ENCODE measurements at places on chromosomes 1 and 21.

GRCh38 chr1:208161656-208162375 is 82.4 kb downstream of the PLXNA2 start:
- no peak for DNase-seq

DNA sequence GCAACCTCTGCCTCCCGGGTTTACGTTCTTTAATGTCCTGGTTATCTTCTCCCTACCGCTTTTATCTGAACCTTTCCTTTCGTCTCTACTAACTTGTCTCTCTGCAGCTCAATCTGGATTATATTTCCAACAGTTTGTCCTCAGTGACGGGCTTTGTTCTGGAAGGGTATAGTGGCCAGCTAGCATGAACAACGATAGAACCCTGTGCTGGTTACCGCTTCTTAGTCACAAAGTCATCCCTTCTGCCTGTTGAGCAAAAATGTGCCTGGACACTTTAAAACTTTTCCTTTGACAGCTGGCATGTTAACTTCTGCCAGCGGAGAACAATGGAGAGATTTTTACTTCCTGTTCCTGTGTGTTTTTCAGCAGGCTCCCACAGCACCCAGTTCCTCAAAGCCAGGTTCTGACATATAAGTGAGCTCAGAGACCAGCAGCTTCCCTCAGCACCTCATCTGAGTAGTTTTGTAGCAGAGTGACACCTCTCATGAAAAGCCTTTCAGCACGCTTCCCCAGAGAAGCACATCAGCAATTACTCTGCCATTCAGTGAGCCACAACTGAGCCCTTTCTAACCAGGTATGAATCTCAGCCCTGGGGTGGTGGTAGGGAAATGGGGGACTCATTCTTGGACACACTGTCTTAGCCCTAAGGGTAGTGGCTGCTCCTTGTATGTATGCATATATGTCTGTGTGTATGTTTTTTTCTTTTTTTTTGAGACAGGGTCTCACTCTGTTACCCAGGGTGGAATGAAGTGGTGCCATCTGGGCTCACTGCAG is 23.6 kb upstream of the CCDC17 start:
- no peak for DNase-seq

DNA sequence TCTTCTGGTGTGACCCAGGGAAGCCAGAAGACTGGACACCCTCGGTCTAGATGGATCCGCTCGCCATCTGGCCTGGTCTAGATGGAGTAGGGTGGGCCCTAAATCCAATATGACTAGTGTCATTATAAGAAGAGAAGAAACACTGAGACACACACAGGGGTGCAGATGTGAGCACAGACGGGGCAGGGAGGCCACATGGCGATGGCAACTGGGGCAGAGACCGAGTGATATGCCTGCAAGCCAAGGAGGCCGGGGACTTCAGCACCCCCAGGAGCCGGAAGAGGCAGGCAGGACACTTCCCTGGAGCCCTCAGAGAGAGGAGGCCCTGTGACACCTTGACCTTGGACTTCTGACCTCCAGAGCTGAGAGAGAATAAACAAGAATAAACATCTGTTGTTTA is 5.6 kb upstream of the TFF3 start:
- DNase-seq, result no peak

GRCh38 chr1:220684890-220685289 is 5.3 kb upstream of the C1orf115 start:
- DNase-seq, result no peak

- peak; percentile 68 for DNase-seq
These were observed 122.2 kb downstream of the KCNN3 start for GRCh38 chr1:154747740-154748404.

DNA sequence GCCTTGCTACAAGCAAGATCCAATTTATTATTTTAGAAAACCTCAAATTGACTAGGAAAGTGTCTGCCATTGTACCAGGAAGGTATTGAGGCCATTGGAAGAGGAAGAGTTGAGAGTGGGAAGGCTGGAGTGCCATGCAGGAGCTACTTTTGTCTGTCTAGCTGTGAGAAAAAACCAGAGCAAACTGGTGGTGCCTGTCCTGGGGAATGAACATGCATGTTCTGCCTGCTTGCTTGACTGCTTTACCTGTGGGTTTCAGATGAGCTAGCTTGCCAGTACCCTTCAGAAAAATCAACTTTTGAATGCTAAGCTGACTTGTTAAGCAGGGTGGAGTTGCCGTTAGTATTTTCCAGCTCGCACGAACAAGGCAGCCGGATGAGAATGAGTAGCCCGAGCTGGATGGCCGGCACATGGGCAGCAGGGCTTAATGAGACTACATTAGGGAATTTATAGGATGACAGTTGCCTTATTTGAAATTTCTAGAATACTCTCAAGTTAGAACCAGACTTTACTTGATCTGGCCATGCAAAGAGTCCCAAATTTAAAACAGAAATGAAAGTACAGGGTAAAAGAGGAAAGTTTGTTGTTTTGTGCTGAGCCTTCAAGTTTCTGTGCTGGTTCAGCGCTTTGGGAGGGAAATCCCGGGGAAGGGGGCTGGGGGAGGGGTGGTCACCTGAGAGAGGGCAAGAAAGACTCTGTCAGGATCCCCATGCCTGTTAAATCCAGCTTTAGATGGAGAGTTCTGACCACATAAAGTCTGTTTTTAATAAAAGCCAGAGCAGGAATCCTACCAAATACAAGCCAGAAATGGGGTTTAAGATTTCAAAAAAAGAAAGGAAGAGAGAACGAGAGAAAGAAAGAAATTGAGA is 29.6 kb upstream of the C1orf105 start:
- no peak for DNase-seq

- no peak for DNase-seq
These were observed 83.9 kb upstream of the IPO9 start for GRCh38 chr1:201745023-201745422.
